ENCODE measurements at places on chromosomes 5 and 9. TPM values are rescaled to one million over a fixed set of nuclear protein-coding genes. Genes with fewer than 3 reads are reported as not detected.

DNA sequence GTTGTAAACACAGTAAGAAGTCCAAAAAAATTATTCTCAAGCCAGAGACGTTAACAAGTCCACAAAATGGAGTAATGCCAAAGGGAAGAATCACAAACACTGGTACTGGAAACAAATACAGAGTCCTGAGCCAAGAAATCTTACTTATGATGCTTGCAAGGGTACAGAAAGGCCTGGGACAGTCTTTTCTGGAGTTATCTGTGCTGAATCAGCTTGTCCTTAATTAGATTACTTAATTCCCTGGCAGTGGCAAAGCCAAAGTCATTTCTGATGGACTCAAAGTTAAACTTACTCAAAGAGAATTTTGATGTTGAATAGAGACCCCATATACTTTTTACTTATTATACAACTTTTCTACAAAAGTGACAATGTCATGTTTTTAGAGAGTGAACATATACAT lies 610.5 kb upstream of the ITGA1 start:
- DNase-seq = no peak

- DNase-seq = peak; percentile 92
These were observed 2.5 kb upstream of the ZNF608 start for GRCh38 chr5:124748687-124749594.

DNA sequence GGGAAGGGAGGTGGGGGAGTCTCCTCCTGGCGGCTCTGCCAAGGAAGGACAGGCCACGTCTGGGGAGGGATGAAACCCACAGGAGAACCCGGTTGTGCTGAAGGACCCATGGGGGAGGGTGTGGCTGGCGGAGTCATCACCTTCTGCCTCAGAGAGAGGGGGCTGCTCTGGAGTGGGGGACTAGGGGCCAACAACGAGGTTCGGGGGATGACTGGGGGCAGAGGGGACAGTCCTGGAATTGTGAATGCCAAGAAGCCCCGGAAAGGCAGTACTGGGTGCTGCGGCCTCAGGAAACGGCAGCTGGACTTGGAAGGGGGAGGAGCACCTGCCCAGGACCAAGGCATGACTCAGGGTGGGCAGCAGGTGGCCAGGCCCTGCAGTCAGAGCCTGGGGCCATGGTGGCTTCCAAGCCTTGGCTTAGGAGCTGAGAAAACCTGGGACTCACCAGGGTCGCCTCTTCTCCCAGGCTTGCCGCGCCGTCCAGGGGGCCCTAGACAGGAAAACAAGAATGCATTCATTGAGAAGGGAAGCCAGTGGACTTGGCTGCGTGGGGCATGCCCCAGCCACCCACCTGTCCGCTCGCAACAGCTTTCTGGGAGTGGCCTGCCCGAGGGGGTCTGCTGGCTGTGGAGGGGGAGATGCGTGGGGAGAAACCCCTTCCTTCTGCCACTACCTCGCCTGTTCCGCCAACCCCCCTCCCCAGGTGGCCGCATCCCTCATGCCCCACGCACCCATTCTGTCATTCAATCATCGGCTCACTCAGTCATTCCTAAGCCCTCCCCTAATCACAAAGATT lies 74.0 kb upstream of the PHYKPL start:
- DNase-seq = no peak

- DNase-seq = no peak
These were observed 248.8 kb downstream of the TENT4A start for GRCh38 chr5:6961837-6962635.

DNA sequence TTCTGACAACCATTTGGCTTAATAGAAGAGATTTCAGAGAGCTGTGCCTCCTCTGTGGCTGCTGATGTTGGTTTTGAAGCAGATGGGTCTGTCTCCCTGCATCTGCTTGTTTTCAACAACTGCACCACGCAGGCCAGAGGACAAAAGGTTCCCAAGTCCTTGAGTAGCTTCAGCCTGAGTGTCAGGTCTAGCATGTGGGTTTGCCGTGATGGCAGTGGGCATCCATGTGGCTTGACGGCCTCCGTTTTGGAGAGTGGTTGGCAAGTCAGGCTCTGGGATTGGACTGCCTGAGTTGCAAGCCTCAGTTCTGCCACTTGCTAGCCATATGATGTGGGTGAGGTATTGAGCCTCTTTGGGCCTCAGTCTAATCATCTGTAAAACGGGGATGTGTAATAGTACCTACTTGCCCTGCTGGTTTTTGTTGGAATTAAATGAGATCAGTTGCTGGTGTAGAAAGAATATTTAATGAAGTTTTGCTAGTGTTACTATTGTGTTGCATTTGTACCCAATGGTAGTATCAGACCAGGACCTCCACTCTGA lies 119.8 kb upstream of the CPEB4 start:
- DNase-seq = no peak

- no peak for DNase-seq
These were observed 270.2 kb downstream of the FSTL4 start for GRCh38 chr5:133341915-133342710.

The TUSC1 gene
- 12.6 TPM for polyA plus RNA-seq

DNA sequence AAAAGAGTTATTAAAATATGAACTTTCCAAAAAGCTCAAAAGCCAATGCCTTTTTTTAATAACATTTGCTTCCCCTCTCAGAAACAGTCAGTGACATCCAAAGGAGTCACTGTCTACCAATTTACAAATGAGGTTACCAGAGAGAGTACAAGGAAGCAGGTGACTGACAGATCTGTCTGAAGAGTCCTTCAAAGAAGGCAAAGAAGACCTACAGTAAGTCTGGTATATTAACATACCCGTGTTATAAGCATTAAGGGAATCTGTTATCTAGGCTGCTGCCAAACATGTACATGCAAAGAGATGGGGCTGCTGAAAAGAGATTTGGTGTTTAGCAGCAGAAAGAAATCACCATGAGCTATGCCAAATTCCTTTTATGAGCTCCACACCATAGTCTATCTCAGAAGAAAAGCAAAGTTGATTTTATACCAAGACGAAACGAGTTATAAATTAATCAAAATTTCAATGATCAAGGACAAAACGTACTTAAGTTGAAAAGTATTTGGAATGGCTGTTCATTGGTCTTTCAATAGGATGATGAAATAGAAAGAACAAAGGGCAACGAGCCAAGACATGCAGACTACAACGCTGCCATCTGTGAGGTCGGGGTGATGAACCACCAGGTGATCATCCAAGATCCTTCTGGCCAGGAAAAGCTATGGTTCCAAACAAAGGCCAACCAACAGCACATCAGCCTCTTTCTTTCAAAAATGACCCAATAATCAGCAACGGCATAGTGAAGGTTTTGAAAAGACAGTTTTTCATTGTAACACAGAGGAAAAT lies 8.1 kb downstream of the PRELID2 start:
- DNase-seq = no peak

DNA sequence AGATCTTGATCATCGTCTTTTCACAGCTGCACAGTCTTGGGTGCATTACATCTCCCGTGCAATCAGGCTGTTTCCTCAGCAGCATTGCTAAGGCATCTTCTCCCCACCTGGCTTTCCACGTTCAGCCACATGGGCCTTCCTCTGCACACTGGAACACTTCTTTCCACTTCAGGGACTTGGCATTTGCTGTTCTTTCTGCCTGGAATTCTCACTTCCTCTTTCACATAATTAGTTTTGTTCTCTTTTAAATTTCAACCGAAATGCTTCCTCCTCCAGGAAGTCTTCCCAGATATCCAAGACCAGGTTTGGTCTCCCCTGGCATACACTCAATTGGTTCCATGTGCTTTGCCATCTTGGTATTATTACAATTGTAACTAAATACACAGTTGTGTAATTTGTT lies 43.8 kb downstream of the WHRN start:
- DNase-seq = no peak

GRCh38 chr5:72064801-72065570 lies 42.3 kb upstream of the MAP1B start:
- no peak for DNase-seq

GRCh38 chr5:75668445-75668844 lies 48.8 kb downstream of the POC5 start:
- DNase-seq = no peak

The QRFP gene
- 0.38 TPM for polyA plus RNA-seq

The CRHBP gene
- polyA plus RNA-seq = 0.81 TPM

GRCh38 chr9:108897324-108898096 lies 35.4 kb downstream of the ACTL7A start:
- no peak for DNase-seq

DNA sequence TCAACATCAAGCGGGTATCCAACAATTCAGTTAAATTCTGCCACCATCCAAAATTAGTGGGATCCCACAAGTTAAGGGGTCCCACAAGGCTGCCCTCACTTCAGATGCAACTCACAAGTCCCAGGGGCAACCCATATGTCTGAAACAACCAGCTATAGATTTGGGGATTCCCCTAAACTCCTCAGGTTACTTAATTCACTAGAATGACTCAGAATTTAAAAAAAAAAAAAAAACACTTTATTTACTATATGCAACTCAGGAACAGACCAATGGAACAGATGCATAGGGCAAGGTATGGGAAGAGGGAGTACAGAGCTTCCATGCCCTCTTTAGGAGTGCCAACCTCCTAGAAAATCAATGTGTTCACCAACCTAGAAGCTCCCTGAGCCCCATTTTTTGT lies 15.1 kb downstream of the AUH start:
- DNase-seq = no peak

DNA sequence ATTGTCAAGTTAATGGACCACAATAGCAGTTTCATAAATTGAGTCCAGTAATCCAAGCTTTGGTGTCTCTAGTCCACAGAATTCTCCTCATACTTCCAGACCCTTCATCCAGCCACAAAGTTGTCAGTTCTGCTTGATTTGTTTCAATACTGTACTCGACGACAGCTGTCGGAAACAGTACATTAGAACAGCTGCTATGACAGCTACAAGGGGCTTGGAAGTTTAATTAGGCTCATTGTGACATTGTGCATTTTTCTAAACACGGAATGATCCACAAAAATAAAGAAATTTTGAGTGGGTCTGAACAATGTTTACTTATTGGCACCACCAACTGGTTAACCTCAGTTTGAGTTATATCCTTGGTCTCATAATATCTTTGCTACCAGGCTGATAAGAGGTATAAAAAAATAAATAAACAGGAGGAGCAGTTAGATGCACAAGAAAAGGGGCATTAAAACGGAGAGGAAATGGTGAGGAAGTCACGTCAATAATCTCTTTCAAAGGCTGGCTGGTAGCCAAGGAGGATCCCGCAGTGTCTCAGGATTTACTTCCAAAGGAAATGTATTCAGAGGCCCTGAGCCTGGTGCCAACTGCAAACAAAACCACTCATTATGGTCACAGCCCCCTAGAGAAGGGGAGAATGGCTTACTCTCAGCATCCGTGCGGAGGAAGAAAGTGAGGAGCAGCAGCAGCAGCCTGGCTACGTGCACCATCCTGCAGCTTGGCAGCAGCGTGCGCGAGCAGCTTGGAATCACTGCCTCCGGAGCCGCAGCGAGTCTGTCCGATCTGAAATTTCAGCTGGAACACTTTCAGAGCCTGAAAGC lies 933.8 kb upstream of the DMAC1 start:
- DNase-seq = peak; percentile 49

The SHLD3 gene
- 4.1 TPM for polyA plus RNA-seq

The CEL gene
- polyA plus RNA-seq = 1.8 TPM

The SLC34A3 gene
- polyA plus RNA-seq = 2.3 TPM

DNA sequence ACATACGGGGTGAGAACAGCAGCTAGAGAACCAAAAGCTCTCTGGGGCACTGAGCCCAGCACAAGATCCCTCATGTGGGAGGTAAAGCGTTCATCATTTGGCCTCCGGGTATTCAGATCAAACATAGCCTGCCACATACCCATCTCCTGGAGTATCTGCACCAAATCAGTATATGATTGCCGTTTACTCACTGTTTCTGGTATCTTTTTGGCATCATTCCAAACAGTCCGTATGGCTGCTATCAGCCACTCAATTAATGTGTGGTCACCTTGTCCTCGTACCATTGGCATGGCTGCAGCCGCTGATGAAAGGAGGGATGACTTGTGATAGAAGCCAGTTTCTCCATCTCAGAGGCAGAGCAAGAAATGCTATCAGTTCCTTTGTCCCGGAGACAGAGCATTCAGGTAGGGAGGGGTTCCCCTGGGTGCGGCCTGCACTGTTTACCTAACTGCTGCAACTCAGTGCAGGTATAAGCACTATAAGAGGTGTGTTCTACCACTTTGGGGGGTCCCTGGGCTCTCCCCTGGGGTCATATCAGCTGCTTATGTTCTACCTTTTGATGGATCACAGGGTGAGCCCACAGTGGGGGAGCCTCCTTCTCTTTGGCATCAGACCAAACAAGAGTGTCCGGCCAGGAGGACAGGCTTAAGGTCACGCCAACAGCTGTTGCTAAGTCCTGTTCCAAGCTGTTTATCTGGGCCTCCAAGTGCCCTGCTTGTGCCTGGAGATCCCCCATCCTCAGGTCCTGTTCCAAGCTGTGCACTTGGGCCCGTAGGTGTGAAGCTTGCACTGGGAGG lies 9.4 kb downstream of the DMAC1 start:
- no peak for DNase-seq

GRCh38 chr5:122077366-122078115 lies 518 bp downstream of the LOX start:
- DNase-seq = peak; percentile 50

GRCh38 chr5:54516051-54516655 lies 1.4 kb upstream of the SNX18 start:
- DNase-seq = no peak

The C9orf153 gene
- polyA plus RNA-seq = 0.66 TPM

The ACOT12 gene
- 0.37 TPM for polyA plus RNA-seq

DNA sequence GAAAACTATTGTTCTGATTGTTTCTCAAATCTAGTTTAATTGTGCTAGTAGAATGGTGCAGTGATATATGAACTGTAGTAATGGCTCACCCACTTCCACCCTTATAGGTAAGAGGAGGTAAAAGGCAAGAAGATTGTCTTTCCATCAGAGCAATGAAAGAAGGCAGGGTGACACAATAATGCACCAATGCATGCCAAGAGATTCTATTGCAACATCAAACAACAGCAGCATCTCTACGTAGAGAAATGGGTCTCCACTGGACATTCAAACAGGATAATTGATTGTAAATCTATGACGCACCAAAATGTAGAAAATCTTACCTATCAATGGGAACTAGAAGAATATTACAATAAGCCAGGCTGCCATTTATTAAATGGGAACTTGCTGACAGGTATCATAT lies 107.0 kb upstream of the ISL1 start:
- no peak for DNase-seq

DNA sequence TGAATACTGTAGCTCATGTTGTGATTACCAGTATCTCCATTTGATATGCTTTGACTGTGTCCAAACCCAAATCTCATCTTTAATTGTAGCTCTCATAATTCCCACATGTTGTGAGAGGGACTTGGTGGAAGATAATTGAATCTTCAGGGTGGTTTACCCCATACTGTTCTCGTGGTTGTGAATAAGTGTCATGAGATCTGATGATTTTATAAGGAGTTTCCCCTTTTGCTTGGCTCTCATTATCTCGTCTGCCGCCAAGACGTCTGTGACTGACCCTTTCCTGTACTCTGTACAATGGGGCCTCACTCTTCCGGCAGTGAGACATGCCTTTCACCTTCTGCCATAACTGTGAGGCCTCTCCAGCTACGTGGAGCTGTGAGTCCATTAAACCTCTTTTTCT lies 59.3 kb downstream of the TRIO start:
- DNase-seq = no peak

DNA sequence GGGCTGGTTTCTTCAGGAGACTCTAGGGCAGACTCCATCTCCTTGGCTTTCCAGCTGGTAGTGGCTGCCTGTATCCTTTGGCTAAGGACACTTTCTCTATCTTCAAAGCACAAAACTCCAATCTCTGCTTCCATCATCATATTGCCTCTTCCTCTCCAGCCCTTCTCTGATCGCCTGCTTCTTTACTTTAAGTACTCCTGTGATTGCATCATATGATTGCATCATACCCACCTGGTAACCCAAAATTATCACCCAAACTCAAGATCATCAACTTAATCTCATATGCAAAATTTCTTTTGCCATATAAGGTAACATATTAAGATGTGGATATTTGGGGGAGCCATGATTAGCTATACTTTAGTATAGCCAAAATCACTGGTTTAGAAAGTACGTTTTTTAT lies 1092.6 kb upstream of the CDH6 start:
- DNase-seq = no peak

Data from right lung (tissue), 10 donors.